ENCODE measurements at places on chromosomes 1 and 21.
A peak's percentile ranks its signal among the peaks of the same experiment; 100 is the strongest.

GRCh38 chr1:186605762-186606350 lies 74.4 kb downstream of the PTGS2 start:
- peak; percentile 85 for DNase-seq

GRCh38 chr1:112546076-112546475 lies 37.3 kb downstream of the WNT2B start:
- DNase-seq: no peak

- DNase-seq: no peak
These were observed 1.7 kb upstream of the CTSE start for GRCh38 chr1:206025283-206025820.

- no peak for DNase-seq
These were observed 690.7 kb downstream of the ADGRL2 start for GRCh38 chr1:82491301-82492048.

DNA sequence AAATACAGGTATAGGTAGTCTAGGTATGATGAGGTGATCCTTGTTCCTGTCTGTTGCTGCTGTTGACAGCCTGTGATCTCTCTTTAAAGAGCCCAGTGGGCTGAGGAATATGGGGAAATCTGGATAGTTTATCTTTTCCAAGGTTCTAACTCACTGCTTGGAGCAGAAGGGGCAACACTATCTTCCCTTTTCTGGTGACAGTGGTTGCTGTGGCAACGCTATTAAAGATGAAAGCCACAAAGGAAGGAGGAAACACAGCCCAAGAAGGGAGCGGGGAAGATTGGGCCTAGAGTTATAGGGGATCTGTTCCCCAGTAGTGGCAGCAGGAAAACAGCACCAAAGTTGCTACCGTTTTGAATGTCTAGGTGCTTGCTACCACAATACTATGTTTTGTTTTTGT lies 8.8 kb downstream of the PCP4L1 start:
- no peak for DNase-seq

- no peak for DNase-seq
These were observed 73.1 kb downstream of the MATN1 start for GRCh38 chr1:30650038-30650967.

DNA sequence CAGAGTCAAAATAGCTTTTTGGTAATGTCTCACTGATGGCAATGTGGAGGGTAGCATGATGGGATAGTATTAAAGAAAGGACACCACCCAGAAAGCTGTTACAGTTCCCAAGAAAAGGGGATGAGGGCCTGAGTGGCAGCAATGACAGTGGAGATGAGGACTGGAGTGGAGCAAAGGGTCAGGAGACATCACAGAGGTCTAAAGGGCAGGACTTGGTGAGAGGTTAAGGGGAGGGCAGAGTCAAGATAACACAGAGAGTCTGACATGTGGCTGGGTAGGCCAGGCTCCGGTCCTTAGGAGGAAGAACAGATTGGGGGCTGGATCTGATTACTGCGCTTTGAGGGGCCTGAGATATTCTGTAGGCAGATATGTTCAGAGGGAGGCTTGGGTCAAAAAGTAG lies 19.3 kb downstream of the ELF3 start:
- no peak for DNase-seq

DNA sequence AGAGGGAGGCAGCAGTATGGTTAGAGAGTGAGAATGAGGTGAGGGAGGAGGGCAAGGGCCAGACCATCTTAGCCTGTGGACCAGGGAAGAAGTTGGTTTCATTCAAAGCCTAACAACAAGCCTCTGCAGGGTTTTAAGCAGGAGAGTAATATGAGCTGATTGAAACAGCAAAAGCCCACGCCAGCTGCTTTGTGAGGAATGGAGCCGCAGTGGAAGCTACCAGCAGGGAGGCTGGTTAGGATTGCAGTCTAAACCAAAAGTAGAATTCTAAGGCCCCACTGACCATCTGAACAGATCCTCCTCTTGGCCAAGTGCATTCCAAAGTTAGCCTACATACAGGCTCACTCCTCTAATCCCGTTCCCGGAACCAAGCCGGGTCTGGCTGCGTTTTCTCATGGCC lies 44.8 kb downstream of the OLFML3 start:
- no peak for DNase-seq

DNA sequence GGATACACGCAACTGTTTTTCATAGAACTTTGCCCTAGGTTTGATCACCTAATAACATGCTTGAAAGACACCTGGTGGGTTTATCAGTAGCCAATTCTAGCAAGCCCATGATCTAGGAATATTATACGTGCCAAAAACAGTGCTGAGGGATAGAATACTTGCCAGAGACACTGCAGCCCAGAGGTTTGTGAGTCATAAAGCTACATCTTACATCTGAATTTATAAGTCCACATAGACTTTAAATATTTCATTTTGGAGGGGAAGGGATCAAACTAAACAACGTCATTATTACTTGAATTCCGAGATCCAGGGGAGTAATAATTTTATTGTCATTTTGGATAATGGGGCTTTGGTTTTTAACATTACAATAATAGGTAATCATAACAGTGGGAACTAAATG lies 31.7 kb downstream of the RGL1 start:
- no peak for DNase-seq

- no peak for DNase-seq
These were observed 9.6 kb downstream of the ST6GALNAC3 start for GRCh38 chr1:76084029-76084627.

GRCh38 chr1:237528545-237528944 lies 362.2 kb downstream of the ZP4 start:
- no peak for DNase-seq

DNA sequence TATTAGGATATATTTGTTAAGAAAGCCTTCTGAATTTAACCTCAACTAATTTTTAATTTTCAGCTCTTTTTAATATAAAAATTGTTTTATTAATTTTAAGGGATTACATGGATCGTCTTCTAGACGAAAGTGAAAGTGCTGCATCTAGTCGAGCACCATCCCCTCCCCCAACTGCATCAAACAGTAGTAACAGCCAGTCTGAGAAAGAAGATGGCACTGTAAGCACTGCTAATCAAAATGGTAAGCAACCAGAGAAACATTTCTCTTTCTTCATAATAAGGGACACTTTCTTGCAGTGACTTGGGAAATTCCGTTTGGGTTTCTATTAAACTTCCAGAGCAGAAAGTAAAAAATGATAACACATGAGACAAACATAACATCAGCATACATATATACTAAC lies 56.9 kb downstream of the MIER1 start:
- peak; percentile 18 for DNase-seq

DNA sequence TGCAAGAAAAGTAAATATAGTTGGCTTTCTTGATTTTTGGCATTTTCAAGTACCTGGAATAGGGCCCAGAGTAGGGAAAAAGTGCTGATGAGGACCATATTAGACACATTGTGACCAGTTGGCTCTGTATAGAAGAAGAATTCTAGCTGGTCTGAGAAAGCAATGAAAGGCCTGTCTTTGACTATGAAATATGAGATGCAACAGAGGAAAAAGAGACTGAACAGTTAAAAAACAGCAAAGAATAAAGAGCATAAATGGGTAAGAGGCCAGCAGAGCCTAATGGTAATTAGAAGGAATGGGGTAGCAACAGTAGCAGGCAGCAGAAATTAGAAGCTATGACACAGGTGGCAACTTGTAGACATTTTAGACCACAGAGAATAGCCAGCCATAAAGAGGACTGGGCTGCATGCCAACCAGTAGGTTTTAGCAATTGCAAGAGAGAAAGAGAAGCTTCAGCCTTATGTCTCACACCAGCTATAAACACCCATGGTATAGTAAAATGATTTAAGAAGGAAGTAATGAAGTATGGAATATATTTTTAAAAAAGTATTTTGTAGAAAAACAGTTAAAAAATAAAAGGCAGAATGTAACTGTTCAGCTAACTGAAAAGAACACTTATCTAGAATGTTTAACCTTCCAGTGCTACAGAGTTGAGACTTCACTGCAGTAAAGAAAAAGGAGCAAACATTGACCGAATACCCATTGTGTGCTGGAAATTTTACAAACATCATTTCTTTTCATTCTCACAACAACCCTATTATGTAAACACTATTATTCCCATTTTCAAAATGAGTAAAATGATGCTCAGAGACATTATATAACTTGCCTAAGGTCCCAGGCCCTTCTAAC lies 114.1 kb downstream of the LHX4 start:
- peak; percentile 39 for DNase-seq

- DNase-seq: peak; percentile 53
These were observed 2.5 kb downstream of the KIF21B start for GRCh38 chr1:201020721-201021629.

- DNase-seq: no peak
These were observed 23.9 kb downstream of the PKN2 start for GRCh38 chr1:88708011-88708410.

- DNase-seq: no peak
These were observed 118.0 kb downstream of the AJAP1 start for GRCh38 chr1:4772294-4773010.

GRCh38 chr1:77841574-77841973 lies 46.9 kb upstream of the NEXN start:
- no peak for DNase-seq

DNA sequence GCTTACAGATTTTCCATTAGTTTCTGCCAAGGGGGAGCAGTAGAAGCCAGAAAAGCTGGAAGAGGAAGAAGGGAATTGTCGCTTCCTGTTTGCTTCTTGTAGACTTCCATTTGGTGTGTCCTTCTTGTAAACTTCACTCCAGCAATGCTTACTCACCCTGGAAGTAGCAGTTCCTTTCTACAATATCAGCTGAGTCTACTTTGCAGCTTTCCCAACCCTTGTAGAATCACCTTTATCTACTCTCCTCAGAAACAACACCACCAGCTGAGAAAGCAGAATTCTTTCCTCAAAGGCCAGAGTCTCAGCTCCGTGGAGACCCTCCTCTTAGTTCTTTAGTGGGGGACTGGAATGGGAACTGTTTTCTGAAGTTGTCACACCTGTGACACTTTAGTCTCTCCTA lies 1136.7 kb upstream of the TMPRSS15 start:
- no peak for DNase-seq

- DNase-seq: peak; percentile 13
These were observed 81.7 kb downstream of the ARID4B start for GRCh38 chr1:235246022-235246948.

GRCh38 chr1:50852889-50853288 lies 107.2 kb downstream of the FAF1 start:
- DNase-seq: no peak

DNA sequence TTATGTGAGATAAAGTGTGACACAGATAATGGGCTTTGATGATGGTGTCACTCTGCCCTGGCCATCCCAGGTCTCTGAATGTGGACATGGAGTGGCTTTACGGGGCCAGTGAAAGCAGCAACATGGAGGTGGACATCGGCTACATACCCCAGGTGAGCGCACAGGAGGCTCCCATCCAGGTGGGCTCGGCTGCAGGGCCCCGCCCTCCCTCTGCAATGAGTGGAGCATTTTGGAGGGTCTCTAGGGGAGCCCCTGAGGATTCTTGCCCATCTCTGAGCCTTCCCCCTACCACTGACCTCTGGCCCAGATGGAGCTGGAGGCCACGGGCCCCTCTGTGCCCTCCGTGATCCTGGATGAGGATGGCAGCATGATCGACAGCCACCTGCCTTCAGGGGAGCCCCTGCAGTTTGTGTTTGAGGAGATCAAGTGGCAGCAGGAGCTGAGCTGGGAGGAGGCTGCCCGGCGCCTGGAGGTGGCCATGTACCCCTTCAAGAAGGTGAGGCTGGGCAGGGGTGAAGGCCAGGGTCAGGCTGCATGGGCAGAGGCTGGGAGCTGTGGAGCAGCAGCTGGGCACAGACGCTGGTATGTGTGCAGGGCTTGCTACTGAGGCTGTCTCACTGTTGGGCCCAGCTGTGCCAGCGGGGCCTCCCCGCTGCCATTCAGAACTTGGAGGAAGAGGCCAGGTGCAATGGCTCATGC lies 8.2 kb upstream of the MTFR1L start:
- no peak for DNase-seq

DNA sequence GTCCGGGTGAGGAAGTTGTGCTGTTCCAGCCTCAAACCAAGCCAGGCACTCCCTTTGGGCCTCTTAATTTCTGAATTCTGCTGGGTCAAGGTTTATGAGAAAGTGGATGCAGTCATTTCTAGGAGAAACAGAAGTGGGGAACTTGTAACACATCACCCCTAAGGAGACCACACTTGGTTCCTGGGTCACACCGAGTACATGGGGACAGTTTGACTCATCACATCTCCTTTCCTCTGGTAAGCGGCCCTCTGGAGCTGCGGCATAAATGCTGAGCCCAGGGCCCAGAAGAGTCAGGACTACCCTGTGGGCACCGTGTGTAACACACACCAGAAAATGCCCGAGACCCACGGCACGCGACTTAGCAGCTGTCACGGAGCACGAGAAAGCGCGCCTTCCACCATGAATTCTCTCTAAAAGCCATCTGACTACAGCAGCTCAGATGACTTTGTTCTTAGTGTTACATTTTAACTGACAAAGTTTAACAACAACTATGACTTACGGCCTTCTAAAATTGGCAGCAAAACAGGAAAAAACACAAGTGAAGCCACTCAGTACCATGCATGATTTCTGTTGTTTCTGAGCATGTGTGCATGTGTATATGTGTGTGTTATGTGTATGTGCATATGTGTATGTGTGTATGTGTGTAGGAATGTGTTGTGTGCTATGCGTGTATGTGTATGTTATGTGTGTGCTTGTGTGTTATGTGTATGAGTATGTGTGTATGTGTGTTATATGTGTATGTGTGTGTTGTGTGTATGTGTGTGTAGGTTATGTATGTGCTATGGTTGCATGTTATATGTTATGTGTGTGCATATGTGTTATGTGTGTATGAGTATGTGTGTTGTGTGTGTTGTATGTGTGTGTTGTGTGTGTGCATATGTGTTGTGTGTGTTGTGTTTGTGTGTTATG lies 50.8 kb downstream of the TOMM20 start:
- DNase-seq: no peak

- DNase-seq: no peak
These were observed 5.8 kb upstream of the ITGB2 start for GRCh38 chr21:44926331-44927101.

- peak; percentile 70 for DNase-seq
These were observed 51.7 kb downstream of the ABCA4 start for GRCh38 chr1:94068999-94069918.

- no peak for DNase-seq
These were observed 215.5 kb upstream of the USP25 start for GRCh38 chr21:15514073-15514946.
